ENCODE measurements at places on chromosomes 11 and 22.

DNA sequence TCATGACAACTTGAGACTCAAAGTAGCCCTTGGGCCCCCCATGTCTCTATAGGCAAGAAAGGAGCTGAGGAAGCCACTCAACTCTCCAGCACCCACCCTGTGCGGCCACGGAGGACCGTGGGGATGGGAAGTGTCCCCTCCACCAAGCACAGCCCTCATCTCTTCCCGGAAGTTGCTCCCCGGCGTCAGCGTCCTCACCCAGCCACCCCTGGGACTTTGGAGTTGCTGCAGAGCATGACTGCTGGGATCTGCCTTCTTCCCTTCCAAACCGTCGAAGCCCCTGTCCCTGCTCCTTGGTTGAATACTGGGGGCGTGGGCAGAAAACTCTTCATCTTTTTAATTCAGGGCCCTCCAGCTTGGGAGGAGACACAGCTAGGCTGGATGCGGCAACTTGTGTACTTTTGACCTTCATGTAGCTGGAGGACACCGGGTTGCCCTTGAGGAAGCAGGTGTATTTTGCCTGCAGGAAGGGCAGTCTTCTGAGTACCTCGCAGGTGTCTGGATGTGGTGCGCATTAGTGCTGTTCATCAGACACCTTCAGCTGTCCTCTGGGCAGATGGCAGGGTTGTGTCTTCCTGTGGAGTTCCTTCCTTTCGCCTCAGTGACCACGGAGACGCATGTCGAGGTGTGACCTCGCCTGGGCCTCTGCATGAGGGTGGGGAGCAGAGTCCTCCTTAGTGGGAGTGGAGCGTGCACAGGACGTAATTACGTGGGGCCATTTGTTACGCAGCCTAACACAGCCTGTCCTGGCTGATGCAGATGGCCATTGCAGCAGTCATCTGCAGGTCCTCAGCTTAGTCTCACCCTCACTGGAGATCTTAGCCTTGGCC, 12.2 kb upstream of the IFITM3 start:
- DNase-seq: no peak

- no peak for DNase-seq
These were observed 84.0 kb upstream of the PICALM start for GRCh38 chr11:86152901-86153300.

DNA sequence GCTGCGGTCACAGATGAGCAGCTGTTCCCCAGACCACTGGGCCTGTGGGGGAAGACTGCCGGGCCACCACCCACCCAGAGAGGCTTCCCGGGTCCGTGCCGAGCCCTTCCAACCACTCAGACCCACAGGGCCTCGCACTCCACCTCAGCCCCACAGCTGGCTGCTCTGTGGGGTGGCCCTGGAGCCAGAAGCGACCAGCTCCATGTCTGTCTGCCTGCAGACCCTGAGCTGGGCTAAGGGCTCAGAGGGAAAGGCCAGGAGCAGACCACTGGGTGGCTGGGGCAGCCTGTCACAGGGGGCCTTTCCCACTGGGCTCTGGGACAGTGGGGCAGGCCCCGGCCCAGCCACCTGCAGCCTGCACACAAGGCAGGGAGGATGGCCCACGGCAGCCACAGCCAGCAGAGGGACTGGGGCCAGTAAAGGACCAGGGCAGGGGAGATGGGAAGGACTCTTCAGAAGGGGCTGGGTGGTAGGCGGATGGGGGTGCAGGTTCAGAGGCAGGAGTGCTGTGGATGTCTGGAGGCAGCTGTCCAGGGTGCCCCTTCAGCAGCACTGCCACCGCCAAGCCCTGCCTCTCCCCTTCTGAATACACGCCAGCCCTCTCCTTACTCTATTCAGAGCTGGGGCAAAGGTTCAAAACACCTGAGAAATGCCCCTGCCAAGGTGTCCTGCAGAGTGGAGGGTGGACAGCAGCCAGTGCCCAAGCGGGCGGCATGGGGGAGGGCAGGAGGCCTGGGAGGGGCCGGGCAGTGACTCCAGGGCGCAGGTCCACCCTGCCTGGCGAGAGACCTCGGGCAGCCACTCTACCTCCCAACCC, 32.2 kb downstream of the GNB1L start:
- DNase-seq: no peak

GRCh38 chr11:132772703-132773545, 759.4 kb downstream of the OPCML start:
- no peak for DNase-seq

DNA sequence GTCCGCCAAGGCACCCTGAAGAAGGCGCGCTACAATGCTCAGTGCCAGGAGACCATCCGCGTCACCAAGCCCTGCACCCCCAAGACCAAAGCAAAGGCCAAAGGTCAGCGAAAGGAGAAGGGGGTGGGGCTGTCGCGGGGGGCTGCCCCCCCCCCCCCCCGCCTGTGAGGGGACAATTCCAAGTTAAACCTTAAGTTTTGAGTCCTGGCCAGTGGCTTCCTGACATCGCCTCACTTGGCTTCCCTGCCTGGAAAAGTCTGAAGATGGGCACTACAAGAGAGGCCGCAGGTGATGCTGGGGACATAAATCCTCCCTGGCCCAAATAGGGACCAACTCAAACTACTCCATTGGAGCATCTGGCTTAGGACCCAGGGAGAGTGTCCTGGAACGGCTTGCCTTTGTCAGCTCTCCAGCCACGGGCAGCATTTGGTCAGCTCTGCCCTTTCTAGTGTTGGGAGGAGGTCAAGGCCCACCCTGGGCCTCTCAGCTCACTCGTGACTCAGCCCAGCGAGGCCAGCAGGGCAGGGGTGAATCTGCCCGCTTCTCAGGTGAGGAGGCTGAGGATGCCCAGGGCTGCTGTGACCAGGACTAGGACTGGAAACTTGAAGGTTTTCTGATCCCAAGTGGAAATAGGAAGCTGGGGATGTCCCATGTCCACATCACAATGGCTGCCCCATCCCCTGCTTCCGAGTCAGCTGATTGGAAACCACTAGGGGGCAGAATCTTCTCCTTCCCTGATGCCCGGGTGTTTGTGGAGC, 1.4 kb downstream of the MDK start:
- DNase-seq: no peak

DNA sequence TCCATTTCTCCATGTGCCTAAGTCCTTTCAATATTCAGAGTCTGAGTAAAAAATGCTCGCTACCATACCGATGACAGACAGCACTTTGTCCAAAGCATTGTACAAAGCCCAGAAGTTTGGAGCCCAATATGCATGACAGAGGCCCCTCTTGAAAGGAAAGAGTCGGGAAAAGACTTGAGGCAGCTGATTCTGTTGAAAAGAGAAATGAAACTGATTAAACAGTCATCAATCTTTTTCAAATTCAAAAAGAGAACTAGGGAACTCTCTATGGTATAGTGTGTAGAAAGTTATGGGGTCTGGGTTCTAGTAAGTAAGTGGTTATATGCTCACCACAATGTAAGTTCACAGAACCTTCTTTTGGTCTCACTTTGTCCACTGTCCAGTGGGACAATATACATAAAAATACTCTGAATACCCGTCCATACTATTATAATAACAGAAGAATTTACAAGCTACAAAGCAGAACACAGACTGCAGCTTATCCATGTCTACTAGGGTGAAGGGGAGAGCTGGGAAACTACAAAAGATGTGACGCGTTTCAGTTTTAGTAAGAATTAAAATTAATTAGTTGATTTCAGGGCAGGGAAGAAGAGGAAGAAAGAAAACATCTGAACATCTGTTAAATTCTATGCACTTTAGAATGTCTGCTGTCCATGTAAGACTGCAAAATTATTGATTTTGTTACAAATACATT, 26.7 kb downstream of the ALG8 start:
- no peak for DNase-seq

- DNase-seq: no peak
These were observed 4.2 kb downstream of the PRRG4 start for GRCh38 chr11:32833921-32834320.

DNA sequence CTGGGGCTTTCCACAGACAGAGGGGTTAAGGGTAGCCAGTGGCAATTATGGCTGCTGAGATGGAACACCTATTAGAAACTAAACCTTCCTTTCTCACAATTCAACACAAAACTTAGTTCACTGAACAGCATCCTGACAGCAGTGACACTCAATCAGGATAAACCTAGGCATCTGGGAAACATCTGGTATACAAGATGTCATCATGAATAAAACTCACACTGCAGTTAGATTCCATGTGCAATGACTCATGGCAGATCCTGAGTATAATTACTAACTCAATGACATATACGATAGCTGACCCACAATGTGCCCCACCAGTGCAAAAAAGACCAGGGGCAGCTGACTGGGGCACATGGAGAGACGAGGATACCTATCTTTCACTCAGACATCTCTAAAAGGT, 17.7 kb downstream of the RBFOX2 start:
- DNase-seq: no peak

DNA sequence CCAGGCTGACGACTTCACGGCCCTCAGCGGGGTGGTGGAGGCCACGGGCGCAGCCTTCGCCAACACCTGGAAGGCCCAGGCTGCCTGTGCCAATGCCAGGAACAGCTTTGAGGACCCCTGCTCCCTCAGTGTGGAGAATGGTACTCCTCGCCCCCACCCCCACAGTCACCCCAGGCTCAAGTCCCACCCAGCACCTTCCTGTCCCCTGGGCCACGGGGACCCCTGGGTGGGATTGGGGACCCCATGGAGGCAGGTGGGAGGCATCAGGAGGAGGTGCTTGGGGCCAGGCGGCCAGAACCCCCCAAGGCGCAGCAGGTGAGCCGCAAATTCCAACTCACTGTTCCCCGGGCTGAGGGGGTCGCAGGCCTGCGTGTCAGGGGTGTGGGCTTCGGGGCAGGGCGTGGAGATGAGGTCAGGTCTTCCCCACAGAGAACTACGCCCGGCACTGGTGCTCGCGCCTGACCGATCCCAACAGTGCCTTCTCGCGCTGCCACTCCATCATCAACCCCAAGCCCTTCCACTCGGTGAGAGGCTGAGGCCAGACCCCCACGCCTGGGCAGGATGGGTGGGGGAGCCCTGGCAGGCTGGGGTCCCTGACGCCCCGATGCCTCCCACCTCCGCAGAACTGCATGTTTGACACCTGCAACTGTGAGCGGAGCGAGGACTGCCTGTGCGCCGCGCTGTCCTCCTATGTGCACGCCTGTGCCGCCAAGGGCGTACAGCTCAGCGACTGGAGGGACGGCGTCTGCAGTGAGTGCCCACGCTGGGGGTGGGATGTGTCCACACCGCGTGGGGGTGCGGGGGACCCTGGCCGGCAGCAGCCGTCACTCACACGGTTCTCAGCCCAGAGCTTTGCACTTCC, 9.4 kb downstream of the MUC5B start:
- no peak for DNase-seq

GRCh38 chr22:30276039-30276438, 9.4 kb upstream of the OSM start:
- DNase-seq: no peak

GRCh38 chr22:49771266-49772065, 56.2 kb downstream of the BRD1 start:
- no peak for DNase-seq

DNA sequence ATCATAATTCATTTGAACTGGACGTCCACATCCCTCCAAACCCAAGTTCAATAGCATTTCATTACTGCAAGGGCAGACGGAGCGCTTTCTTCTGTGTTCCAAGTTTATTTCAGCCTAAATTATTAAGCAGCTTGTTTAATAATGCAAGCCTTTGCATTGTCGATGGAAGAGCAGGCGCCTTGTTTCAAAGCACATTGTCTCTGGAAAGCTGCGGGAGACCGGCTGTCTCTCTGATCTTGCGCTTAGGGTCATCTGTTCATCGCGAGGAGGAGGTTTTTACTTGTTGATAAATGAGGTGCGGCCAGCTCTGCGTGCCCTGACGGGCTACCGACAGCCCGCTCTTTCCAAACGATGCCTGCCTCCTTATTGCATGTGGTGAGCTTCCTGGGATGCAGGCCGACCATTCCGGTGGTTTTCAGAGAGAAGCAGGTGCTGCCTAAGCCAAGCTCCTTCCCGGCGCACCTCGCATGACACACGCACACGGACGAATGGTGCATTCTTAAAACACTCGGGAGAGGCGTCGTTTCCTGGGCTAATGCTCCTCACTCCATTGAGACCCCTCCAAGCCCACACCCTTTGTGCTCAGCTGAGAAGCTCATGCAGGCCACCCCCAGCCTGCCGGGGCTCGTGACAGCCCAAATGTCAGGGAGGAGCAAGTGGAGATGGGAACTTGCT, 456.9 kb downstream of the BRD1 start:
- DNase-seq: no peak

GRCh38 chr11:73645972-73646631, at the start of gene PLEKHB1:
Gene PLEKHB1 (plus strand): TSS chr11:73646581. CDS start chr11:73646609, 28 bp downstream.
- DNase-seq: no peak

DNA sequence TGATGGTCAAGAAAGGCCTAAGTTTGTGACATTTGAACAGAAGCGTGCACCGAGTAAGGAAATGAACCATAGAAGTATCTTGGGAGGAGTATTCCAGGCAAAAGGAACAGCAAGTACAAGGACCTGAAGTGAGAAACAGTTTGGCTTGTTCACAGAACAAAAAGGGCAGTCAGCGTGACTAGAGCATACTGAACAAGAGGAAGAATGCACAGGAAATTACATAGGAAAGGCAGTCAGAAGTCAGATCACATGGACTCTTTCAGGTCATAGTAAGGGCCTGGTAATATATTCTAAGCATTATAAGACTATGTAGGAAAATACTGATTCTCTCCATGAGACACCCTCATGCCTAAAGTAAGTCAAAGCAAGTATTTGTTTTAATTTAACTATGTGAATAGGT, 52.3 kb upstream of the GAB2 start:
- no peak for DNase-seq

GRCh38 chr11:12848413-12848812, 160.7 kb upstream of the RASSF10 start:
- DNase-seq: no peak

- peak; percentile 62 for DNase-seq
These were observed 34.1 kb downstream of the NEU3 start for GRCh38 chr11:75022759-75023396.

Measured in NCI-H774 (cell line).